ENCODE measurements at places on chromosomes 7 and 10. TPM values are rescaled to one million over a fixed set of nuclear protein-coding genes. Genes with fewer than 3 reads are reported as not detected.
A peak's percentile ranks its signal among the peaks of the same experiment; 100 is the strongest.

DNA sequence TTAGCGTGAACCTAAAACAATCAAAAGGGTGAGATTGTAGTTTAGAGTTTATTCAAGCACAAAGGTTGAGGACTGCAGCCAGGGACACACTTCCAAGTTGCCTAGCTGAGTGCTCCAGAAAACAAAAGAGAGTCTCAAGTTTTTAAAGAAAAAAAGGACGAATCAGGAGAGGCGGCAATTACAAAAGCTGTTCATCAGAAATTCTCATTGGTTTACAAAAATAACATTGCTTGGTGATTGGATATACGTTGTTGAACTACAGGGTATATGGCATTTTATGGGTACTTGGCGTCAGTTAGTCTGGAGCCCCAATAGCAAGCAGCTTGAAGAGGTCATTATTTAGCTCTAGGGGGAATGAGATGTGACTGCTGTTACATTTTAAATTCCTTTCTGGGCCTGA, 11.5 kb downstream of the ZNF438 start:
- ATAC-seq = no peak

Gene LRRC27
- total RNA-seq = 15.8 TPM

- ATAC-seq = no peak
These were observed 21.2 kb upstream of the UCN3 start for GRCh38 chr10:5343561-5343960.

DNA sequence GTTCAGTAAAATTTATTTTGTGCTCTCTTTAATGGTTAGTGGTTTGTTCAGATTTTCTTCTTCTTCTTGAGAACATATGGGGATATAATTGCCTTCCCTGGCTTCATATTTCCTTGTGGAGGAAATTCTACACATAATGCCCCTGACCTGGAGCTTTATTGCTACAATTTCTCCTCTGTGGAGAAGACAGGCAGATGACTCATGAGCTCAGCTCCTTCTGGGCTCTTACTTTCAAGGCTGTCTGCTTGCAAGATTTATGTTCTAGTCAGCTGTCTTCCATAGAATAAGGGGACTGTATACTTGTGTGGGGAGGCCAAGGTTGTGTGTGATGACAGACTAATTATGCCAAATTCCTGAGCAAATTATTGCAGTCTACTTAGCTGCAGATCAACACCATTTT, 1.6 kb downstream of the LRRD1 start:
- no peak for ATAC-seq

DNA sequence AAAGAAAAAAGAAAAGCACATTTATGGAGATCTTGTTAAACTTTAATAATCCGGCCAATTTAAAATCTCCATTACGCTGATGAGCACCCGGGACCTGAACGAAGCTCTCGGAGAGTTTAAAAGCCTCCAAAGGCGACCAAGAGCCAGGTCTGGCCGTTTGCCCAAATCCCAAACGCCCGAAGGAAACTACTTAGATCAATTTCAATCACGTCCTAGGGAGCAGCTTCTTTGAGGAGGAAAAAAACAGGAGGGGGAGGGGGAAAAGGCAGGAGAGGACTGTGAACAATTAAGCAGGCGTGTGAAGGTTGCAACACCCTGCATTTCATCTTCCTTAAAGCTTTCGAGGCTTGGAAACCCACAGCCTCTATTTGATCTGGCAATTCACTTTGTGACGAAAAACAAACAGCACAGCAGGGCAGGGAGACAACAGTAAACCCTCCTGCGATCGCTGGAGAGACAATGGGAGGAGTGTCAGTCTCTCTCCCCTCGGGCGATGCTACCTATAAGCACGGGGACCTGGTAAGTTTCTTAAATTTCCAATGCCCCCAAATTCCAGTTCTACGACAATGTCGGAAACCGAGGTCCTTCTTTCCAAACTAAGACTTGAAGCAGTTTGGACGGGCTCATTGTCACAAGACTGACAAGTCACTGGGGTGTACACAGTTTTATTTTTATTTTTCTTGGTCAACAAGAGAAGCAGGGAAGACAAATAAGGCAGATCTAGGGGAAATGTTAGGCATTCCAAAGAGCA, 1.2 kb downstream of the KLF6 start:
- no peak for ATAC-seq

DNA sequence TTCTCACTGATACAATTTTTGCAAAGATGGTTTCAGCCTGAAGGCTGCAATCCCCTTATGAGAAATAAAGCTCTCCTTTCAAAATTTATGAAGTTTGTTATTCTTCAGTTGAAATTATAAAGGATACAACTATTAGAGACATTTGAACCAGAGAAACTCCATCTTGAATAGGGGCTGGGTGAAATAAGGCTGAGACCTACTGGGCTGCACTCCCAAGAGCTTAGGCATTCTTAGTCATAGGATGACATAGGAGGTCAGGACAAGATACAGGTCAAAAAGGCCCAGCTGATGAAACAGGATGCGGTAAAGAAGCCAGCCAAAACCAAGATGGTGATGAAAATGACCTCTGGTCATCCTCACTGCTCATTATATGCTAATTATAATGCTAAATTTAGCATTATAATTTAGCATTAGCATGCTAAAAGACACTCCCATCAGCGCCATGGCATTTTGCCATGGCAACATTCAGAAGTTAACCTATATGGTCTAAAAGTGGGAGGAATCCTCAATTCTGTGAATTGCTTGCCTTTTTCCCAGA, 22.4 kb upstream of the IFIT1B start:
- ATAC-seq = peak; percentile 25

- ATAC-seq = no peak
These were observed 112.6 kb downstream of the PTPRZ1 start for GRCh38 chr7:121985476-121986030.

DNA sequence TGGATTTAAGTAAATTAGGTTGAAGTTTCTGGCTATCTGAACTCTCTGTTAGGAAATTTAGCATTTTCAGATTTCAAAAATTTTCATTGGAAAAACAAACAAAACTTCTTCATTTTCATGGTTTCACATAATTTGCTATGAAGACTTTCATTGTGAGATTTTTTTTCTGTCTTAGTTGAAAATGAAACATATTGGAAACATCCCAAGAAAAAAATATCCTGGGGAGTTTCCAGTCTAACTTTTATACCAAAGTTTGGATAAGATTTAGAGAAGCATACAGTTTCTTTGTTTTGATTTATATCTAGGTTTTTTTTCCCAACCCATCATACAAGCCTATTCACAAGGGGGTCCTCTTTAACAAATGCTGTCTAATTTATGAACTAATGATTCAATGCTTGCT, 300.5 kb upstream of the SEMA3A start:
- no peak for ATAC-seq

Gene SPDYE6
- 0.56 TPM for total RNA-seq

Gene GPC2
- total RNA-seq = 21.3 TPM

DNA sequence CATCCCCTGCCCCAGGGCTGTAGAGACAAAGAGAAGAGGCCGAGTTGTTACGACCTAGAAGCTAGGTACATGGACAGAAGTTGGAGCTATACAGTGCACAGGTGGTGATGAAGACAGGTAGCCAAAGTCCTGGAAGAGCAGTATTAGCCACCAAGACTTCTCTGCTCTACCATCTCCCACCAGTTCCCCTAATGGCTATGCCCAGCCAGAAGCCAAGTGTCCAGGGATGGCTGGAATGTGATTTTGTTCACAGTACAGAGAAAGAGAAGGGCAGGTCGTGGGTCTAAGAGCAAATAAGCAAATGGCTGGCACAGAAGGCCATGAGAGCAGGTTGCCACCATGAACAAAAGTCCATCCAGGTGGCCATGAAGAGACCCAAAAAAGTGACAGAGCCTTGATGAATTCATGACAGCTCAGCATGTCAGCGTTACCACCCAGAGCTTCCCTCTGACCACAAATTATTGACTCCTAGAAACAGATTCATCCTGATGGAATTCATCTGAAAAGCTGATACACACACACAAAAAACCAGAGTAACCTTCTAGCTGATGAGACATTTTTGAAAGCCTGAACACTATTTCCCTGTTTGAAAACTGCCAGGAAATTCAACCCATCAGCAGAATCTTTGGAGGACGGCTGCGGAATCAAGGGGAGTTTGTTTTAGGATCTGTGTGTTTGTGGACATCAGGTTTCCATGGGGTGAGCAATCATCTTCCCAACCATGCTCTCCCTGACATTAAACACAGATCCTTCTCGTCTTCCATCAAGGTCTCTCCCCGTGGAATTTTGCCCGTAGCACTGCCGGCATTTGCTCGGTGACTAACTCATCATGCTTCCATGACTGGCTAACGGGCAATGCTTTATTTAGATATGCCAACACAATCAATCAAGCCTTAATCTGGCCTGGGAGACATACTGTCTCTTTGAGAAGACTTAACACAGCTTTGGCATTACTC, 906.7 kb upstream of the AUTS2 start:
- ATAC-seq = no peak

GRCh38 chr7:156578978-156579430, 61.6 kb upstream of the RNF32 start:
- no peak for ATAC-seq

- no peak for ATAC-seq
These were observed 282.4 kb downstream of the HPSE2 start for GRCh38 chr10:98953251-98953650.

GRCh38 chr7:39923091-39923490, 27.0 kb upstream of the CDK13 start:
- ATAC-seq = no peak

DNA sequence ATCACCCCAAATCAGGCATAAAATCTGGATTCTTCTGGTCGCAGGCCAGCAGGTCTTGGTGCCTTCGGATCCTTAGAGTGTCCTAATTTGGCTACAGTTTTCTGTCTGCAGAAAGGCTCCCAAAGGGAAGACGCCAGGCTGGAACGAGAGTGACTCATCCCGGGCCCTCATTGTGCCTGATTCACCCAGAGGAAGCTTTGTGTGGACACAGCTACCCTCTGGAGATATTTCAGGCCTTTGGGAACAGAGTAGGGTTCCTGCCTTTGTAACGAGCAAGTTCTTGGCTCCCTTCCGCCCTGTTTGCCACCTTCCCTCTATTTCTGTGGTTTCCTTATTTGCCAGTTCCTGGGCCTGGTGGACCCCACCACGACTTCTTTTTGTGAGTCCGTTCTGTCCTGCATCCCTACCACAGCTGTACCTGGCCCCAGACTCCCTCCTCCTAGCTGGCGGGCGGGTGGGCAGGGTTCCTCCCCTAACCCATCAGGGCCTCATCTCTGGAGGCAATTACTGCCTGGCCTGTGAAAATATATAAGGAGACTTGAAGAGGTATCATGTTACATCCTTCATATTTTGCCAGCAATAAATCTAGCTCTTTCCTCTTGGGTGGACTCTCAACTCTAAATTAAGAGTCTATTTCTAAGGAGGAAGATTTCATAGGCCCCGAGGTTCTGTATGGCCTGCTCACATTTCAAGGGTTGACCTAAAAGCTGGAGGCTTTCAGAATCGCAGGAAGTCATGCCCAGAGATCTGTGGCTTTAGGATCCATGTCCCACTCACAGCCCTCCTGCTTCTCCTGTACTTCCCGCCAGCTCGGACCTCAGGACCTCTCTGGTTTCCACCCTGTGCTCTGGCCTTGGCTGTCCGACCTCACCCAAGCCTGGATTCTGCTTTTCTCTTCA, 219.2 kb upstream of the ZNF32 start:
- no peak for ATAC-seq
